NCI-H1436 (cell line): ENCODE measurements at places on chromosomes 16 and 17.

DNA sequence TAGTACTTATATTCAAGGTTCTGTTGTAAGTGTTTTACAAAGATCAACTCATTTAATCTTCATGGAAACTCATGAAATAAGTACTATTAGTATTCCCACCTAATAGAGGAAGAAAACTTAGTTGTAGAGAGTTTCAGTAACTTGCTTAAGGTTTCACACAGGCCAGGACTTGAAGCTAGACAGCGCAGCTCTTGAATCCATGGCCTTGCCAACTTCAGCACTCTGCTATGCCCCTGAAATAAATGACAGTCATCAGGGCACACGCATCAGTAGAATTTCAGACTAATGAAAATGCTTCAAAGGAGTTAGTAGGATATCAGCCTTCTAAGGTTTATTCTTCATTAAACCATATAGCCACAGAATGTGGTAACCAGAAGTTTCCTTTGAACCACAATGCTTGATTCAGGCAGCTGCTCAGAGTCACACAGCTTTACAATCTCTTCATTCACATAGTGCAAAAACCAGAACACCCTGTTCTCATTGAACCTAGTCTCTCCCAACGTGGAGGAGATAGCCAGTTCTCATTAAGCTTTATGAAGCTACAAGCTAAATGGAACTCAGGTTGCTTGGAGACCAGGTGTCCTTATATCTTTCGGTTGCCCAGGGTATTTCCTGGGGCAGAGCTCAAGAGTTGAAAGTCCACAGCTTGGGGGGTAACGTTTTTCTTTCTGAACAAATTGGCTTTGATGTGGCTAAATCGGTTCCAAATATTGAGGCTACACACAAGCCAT lies 39.7 kb downstream of the KCNJ2 start:
- no peak for DNase-seq

- no peak for DNase-seq
Measured at GRCh38 chr17:15085890-15086677, 179.0 kb downstream of the PMP22 start.

DNA sequence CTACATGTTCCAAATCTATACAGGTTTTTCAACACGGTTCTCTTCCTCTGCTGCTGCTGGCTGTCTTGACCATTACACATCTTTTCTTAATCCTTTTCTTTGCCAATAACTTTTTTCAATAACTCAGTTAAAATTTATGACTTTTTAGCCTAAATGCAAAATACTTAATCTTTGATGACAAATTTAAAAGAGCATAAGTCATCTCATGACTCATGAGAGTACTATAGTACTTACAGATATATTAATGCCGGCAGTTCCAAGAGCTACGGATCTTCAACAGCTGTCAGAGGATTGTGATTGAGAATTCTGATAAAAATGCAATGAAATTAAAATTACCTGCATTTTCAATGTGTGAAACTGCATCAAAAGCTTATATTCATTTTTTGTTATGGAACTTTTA lies 105.5 kb downstream of the KPNA2 start:
- DNase-seq = no peak

GRCh38 chr16:79751471-79752184 lies 151.1 kb upstream of the MAF start:
- DNase-seq = no peak

- DNase-seq = no peak
Measured at GRCh38 chr17:43801844-43802243, 21.6 kb downstream of the CFAP97D1 start.

GRCh38 chr16:28313587-28313986 lies 21.3 kb downstream of the SBK1 start:
- DNase-seq = no peak

- no peak for DNase-seq
Measured at GRCh38 chr17:57624386-57624785, 120.7 kb downstream of the CCDC182 start.
